Right lung (tissue), 10 donors: ENCODE measurements at places on chromosomes 1 and 21.

GRCh38 chr1:214422137-214422671 lies 129.2 kb downstream of the PTPN14 start:
- DNase-seq = no peak

GRCh38 chr1:28340221-28340974 lies 11.6 kb downstream of the MED18 start:
- no peak for DNase-seq

DNA sequence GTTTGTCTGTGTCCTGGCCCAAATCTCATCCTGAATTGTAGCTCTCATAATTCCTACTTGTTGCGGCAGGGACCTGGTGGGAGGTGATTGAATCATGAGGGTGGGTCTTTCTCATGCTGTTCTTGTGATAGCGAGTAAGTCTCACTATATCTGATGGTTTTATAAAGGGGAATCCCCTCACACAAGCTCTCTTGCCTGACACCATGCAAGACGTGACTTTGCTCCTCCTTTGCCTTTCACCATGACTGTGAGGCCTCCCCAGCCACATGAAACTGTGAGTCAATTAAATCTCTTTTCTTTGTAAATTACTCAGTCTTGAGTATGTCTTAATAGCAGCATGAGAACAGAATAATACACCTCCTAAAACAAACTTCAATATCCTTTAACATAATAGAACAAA lies 1065.6 kb downstream of the PLA2G4A start:
- no peak for DNase-seq

DNA sequence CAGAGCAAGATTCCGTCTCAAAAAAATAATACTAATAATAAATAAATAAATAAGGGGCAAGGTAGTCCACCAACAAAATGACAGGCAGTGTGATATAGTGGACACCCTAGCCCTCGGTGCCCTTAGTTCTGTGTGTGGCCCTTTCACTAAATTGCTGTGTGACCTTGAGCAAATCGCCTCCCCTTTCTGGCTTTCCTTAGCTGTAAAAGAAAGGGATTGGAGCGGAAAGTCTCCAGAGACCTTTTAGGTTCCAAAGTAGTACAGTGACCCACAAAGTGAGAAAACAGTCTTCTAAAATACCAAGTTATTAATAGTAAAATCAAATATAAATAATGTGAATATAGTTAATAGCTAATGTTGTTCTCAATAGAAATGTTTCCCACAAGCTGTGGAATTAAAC lies 7.6 kb downstream of the LMNA start:
- no peak for DNase-seq

GRCh38 chr1:92749024-92749634 lies 35.8 kb downstream of the EVI5 start:
- no peak for DNase-seq

- no peak for DNase-seq
These were observed 81.1 kb upstream of the ATP1B1 start for GRCh38 chr1:169025412-169025811.

DNA sequence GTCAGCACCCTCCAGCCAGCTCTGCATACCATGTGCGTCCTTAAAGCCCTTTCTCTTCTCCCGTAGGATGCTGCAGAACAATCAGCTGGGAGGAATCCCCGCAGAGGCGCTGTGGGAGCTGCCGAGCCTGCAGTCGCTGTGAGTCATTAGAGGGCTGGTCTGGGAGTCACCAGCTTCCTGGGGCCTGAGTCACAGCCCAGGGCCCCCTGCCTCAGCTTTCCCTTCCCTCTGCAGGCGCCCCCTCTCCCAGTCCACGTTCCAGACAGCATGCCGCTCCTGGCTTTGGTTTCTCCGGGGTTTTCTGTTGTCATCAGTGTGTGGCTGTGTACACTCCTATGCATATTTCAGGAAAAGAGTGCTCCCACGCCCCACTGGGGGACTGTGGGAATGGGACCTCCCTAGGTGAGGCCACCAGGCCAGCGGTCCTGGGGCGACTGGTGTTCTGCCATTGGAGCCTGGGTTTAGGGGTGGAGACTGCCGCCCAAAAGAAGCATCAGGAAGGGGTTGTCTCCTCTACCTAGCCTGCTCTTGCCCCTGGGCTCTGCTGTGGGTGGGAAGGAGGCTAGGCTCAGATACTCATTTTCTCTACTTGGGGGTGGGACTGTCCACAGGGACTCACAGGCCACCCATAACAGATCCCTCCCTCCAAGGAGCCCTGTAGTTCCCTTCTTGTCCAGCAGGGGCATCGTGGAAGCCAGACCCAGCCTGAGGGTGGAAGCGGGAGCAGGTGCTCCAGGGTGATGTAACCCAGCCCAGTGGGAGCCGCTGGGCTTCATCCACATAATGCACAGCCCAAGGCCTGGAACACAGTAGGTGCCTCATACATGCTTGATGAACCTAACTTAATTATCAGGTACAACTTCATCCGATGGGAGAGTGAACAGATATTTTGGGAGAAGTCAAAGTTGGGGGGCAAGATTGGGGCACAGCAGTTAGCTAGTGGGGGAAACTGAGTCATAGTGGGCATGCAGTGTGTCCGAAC lies 42.5 kb downstream of the LGR6 start:
- no peak for DNase-seq

GRCh38 chr1:46466477-46467182 lies 23.0 kb upstream of the DMBX1 start:
- no peak for DNase-seq

- DNase-seq = no peak
These were observed 196.1 kb upstream of the ESRRG start for GRCh38 chr1:216919060-216919970.
